ENCODE measurements at places on chromosomes 12 and 14. TPM values are rescaled to one million over a fixed set of nuclear protein-coding genes. Genes with fewer than 3 reads are reported as not detected.

The HOXC11 gene
- total RNA-seq: not detected

The P2RX2 gene
- total RNA-seq: not detected

The PELI2 gene
- total RNA-seq: 1.0 TPM

The KCNA1 gene
- not detected for total RNA-seq

The CLEC1A gene
- total RNA-seq: not detected

The RAD9B gene
- 0.57 TPM for total RNA-seq

The PIWIL1 gene
- not detected for total RNA-seq

The ESR2 gene
- 0.07 TPM for total RNA-seq

The C2CD5 gene
- 16.2 TPM for total RNA-seq
